Stimulated activated CD4-positive, alpha-beta T cell treated with anti-CD3 and anti-CD28 coated beads, Interleukin-1b, Interleukin-23, amount 100 ng/mL, for 1 hour (primary cell): ENCODE measurements at places on chromosomes 6 and 20.

DNA sequence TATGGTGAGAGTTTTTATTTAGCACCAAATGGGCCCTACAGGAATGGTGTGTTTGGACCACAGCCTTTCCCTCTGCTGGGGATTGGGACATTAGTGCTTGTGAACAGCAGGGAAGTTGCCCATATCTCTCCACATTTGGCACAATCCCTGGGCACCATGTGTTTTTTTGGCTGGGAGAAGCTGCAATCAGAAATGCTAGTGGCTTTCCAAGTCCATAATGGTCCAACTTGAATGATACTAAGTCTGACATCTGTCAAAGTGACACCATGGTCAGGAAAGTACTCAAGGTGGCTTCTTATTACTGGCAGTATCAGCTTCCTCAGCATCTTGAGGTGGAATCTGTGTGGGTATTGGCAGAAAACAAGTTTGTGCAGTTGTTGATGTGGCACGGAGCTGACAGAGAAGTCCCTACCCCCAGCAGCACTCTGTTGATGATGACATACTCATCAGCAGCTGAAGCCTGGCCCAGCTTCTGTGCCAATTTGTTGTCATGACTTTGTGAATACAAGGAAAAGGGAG is 53.0 kb downstream of the SASH1 start:
- no peak for DNase-seq

- no peak for DNase-seq
Observed at GRCh38 chr6:46961232-46961631, 39.5 kb upstream of the ADGRF5 start.

GRCh38 chr6:130872250-130873095 is 45.3 kb downstream of the SMLR1 start:
- peak; percentile 29 for DNase-seq

DNA sequence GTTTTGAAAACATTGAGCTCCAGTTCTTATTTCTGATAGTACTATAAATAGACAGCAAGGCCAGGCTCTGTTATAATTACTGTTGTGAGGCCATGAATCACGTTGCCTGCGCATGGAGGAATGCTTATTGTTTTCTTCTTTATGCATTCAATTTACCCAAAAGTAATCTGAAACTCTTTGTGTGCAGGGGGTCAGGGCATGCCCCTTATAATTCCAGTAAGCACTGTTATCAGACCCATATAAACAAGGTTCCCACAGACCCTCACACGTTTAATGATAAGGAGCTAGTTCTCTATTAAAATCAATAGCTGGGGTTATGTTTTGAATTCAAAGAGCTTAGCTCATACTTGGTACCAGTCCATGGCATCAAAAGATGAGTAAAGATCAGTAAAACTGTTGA is 174.8 kb upstream of the ARG1 start:
- no peak for DNase-seq

DNA sequence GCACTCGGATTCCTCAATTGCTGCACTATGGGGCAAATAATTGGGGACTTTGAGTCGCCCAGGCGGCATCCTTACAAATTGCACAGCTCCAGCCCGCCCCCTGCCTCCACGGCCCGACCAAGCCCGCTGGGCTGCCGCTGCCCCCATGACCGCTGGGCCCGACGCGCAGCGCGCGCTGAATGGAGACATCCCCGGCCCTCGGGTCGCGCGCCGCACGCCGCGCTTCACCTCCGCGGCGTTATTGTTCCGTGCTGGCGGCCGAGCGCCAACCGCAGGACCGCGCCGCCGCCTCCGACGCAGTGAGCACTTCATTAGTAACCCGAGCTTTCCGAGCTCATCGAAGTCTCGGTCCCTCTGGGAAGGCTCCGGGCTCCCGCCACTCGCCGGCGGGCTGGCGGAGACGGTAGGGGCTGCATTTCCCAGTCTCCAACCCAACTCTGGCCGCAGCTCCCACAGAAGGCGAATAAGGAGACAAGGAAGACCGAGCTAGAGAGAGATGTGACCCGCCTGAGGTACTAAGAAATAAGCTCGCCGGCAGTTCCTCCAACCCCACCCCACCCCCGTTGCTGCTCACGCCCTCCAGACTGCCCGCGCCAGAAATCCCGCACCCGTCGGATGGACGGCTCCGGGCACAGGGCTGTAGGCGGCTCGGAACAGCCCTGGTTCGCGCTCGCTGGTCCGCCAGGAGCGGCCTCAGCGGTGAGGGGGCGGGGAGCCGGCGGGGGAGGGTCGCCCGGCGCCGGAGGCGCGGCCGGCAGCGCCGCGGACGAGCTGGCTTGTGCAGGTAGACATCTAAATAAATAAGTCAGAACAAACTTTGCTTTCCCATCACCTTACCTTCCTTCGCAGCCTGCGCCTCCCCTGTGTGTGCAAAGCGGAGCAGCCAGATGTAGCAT is 703 bp downstream of the EPHA7 start:
- no peak for DNase-seq

DNA sequence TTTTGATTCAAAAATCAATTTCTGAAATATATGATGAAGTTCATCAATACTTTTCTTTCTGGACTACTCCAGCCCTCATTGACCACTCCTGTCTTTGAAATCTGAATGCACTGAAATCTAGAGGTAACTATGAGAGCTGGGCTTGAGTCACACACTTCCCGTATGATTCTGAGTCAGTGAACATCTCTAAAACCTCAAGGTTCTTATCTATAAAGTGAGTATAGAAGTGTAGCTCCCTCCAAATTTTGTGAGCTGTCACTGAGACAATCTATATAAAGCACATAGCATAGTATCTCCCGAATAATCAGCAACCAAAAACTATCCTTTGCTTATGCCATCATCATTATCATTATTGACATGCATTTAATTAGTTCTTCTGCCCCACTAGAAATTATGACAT is 182.4 kb downstream of the TSHZ2 start:
- DNase-seq, result no peak

GRCh38 chr20:62979876-62980373 is 26.8 kb downstream of the BHLHE23 start:
- DNase-seq, result no peak
